ENCODE measurements at places on chromosomes 5 and 9.
A peak's percentile ranks its signal among the peaks of the same experiment; 100 is the strongest.

- no peak for DNase-seq
These were observed 177.2 kb downstream of the MAPKAP1 start for GRCh38 chr9:125529589-125530515.

DNA sequence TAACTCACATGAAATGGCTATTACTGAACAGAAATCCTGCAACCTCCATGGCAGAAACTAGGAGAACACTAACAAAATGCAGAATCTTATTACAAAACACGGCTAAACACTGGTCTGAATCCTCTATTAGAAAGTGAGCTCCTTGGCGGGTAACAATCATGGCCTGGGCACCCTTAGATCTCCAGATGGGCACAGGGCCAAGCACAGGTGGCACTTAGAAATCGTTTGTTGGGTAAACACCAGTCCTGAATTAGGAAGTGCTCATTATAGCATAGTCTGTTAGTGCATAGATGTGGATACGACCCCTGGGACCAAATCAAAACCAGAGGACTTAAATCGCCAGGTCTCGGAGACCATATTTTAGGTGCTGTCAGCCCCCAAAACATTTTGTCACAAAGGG lies 14.4 kb downstream of the VDAC1 start:
- no peak for DNase-seq

DNA sequence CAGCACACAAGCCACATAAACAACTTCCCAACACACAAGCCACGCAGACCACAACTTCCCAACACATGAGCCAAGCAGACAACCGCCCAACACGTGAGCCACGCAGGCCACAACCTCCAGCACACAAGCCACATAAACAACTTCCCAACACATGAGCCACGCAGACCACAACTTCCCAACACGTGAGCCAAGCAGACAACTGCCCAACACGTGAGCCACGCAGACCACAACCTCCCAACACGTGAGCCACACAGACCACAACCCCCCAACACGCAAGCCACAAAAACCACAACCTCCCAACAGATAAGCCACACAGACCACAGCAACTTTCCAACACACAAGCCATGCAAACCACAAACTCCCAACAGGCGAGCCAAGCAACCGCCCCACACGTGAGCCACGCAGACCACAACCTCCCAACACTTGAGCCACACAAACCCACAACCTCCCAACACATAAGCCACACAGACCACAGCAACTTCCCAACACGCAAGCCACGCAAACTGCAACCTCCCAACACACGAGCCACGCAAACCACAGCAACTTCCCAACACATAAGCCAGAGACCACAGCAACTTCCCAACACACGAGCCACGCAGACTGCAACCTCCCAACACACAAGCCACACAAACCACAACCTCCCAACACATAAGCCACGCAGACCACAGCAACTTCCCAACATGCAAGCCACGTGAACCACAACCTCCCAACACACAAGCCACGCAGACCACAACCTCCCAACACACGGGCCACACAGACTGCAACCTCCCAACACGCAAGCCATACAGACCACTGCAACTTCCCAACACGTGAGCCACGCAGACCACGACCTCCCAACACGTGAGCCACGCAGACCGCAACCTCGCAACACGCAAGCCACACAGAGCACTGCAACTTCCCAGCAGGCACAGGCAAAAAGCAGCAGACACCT lies 10.1 kb downstream of the BRD9 start:
- no peak for DNase-seq

- no peak for DNase-seq
These were observed 20.1 kb upstream of the CPLX2 start for GRCh38 chr5:175851311-175851710.

GRCh38 chr5:35369965-35370790 lies 139.9 kb upstream of the PRLR start:
- DNase-seq = no peak

DNA sequence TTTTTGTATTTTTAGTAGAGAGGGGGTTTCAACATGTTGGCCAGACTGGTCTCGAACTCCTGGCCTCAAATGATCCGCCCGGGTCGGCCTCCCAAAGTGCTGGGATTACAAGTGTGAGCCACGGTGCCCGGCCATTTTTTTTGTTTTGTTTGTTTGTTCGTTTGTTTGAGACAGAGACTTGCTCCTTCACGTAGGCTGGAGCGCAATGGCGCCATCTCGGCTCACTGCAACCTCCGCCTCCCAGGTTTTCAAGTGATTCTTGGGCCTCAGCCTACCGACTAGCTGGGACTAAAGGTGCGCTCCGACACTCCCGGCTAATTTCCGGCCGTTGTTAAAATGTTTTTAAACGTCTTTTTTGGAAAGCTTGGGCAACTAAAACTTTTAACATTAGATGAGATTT lies 54.0 kb downstream of the SHOC1 start:
- DNase-seq = no peak

DNA sequence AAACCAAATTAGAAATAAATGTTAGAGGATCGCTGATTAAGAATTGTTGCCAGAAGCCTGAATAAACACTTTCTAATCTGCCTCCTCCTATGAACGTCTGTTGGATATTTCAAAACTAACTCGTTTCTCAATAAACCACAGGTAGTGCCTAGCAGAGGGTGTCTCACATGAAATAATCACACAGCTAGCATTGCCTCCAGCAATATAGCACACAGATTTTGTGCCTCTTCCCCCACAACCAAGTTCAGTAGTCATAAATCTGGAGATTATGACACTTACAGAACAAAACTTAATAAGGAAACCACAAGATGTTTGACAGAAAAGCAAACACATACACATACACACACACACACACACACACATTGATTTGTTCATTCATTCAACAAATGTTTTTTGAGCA lies 173.2 kb upstream of the CDH10 start:
- no peak for DNase-seq

GRCh38 chr9:127890053-127890452 lies 9.3 kb downstream of the ST6GALNAC6 start:
- DNase-seq = no peak

DNA sequence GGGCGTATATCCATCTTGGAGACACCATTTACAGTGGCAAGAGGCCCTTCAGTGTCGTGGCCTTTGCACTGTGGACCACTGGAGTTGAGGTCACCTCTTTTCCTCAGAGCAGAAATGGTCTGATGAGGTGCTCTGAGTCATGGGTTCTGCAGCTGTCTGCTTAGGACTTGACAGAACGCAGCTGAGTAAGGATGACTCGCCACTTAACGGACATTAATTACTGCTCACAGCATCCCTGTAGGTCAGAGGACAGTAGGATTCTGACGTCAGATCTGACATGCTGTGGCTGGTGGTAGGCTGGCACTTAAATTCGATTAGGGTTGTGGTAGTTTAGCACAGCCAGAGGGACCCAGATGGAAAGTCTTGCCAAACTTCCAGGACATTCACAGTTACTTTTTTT lies 479.4 kb downstream of the DMAC1 start:
- no peak for DNase-seq

- no peak for DNase-seq
These were observed 25.0 kb downstream of the FBXW2 start for GRCh38 chr9:120768247-120768646.

DNA sequence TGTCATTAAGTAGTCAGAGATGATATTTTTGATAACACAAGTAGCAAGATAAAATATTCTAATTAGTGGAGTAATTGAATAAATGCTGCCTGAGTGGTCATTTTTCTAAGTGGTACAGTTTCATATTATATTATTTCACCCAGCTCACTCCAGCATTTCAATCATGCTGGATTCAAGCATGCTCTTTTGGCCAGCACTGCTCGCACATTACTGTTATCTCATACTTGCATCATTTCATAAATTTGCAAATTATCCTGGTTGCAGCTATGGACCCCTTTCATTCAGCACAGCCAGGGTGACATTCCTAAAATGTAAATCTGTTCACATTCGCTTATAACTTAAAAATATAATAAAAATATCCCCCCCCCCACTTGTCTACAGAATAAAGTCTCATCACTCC lies 520.8 kb upstream of the CYLC2 start:
- DNase-seq = no peak

DNA sequence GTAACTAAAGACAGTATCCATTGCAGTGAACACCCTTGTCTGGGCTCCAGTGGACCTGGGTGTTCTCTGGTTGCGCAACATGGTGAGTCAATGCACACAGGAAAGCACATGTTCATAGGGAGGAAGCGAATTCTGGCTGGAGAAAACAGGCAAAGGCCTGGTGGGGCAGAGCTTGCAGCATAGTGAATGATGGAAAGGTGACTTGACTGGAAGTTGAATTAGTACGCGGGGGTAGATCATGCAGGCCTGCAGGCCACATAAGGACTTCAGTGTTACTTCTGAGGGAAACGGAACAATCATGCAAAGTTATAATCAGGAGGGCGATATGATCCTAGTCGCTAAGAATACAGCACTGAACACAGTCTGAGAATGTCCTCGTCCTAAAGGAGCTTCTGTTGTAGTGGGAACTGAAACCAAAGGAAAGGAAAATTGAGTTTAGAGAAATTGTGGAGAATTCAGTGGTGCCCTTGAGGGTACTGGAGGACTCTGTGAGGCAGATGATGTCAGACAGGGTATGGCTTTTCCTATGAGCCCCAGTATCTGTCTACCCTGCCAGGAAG lies 71.9 kb upstream of the RANBP3L start:
- DNase-seq = no peak

DNA sequence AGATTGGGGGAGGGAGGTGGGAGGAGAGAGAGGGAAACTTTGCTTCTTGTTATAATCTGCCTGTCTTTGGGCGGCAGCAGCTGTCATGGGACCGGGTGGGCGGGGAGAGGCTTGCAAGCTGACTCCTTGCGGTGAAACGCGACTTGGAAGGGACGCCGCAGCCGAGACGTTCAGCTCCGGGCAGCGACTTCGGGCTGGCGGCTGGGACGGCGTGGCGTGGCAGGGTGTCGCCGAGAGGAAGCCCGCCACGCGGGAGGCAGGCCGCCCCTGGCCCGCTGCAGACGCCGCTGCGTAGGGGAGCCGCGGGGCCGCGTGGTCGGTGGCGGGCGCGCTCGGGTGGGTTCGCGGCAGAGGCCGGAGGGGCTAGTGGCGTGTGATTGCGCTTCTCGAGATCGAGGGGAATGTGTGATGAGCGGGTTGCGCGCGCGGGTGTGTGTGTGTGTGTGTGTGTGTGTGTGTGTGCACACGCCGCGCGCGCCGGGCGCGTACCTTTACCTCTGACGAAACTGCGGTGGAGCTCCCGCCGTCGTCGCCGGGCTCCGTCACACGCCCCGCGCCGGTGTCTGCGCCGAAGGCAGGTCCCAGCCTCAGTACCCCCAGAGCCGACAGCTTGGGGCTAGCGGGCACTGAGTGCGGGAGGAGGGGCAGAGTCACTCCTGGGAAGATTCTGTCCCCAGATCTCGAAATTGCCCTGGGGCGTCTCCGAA lies 1.7 kb downstream of the PPARGC1B start:
- DNase-seq = peak; percentile 83

GRCh38 chr5:90983711-90984124 lies 399.4 kb downstream of the ARRDC3 start:
- DNase-seq = no peak

DNA sequence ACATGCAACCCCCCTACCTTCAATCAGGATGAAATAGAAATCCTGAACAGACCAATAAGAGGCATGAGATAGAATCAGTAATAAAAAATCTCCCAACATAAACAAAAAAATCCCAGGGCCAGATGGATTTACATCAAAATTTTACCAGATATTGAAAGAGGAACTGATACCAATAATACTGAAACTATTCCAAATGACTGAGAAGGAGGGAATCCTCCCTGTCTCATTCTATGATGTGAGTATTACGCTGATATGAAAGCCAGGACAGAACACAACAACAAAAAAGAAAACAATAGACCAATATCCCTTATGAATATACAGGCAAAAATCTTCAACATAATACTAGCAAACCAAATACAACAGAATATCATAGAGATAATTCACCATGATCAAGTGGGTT lies 109.0 kb upstream of the SMC2 start:
- DNase-seq = no peak

All from WERI-Rb-1 (cell line).